ENCODE measurements at places on chromosomes 2 and 18. TPM values are rescaled to one million over a fixed set of nuclear protein-coding genes. Genes with fewer than 3 reads are reported as not detected.
A peak's percentile ranks its signal among the peaks of the same experiment; 100 is the strongest.

KCNG2 gene
- total RNA-seq, result not detected

DNA sequence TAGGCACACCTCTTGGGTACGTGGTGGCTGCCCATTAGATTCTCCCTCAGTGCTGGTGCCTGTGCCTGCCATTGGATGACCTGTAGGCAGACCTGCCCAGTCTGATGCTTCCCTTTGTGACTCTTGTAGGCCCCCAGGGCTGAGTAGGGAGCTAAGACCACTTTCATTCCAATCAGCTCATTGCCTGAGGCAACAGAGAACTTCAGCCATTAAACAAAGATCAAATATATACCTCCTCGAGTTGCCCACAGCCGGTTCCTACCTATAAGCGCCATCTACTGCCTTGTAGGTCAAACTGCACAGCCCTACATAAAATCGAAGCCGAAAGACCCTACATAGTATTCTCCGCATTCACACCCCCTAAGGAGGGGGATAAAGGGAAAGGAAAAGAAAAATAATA is 184.6 kb downstream of the ETAA1 start:
- H3K36me3 ChIP-seq, result no peaks in the 10 kb centered on the region
- H3K27ac ChIP-seq, result no peak overlapping the region
- no peak for DNase-seq
- H3K4me1 ChIP-seq, result no peaks in the 10 kb centered on the region

DNA sequence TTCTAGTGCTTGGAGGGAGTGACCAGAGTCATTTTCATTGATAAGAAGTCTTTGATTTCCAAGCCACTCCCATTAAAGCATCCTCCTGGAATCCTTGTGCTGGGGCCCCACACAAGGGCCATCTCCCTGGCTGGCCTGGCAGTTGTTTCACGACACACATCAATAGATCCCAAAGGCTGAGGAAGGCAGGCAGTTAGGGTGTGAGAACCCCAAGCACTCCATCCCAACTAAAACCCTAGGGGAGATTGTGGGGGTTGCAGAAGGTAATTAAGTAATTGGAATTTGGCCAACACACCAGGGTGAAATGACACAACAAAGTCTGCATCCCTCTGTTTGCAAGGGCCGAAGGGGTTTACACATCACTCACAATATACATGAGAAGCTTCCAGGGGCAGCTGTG is 578.1 kb upstream of the SYT4 start:
- DNase-seq, result no peak
- no peak overlapping the region for H3K4me3 ChIP-seq
- H3K4me1 ChIP-seq, result no peaks in the 10 kb centered on the region
- no peaks in the 10 kb centered on the region for H3K27me3 ChIP-seq
- no peak overlapping the region for H3K27ac ChIP-seq

GRCh38 chr2:52345082-52345481 is 1313.2 kb upstream of the NRXN1 start:
- DNase-seq, result no peak
- H3K27ac ChIP-seq, result no peak overlapping the region
- no peaks in the 10 kb centered on the region for H3K4me1 ChIP-seq

- peaks cover 5% of the 10 kb centered on the region for H3K4me1 ChIP-seq
- no peaks in the 10 kb centered on the region for H3K27me3 ChIP-seq
- H3K4me3 ChIP-seq, result peak within 1 kb of the TSS; percentile 28
- no peak for DNase-seq
- peak within 1 kb of the TSS; percentile 44 for H3K27ac ChIP-seq
These were observed at the start of gene CYTIP for GRCh38 chr2:157443795-157444640. Gene CYTIP, minus strand, starts transcription at chr2:157444089. Its CDS starts 69 bp downstream, at chr2:157444020.

GRCh38 chr18:8176554-8176953 is 432.7 kb upstream of the RAB12 start:
- H3K27me3 ChIP-seq, result no peaks in the 10 kb centered on the region
- no peak overlapping the region for H3K4me3 ChIP-seq
- H3K27ac ChIP-seq, result no peak overlapping the region

DNA sequence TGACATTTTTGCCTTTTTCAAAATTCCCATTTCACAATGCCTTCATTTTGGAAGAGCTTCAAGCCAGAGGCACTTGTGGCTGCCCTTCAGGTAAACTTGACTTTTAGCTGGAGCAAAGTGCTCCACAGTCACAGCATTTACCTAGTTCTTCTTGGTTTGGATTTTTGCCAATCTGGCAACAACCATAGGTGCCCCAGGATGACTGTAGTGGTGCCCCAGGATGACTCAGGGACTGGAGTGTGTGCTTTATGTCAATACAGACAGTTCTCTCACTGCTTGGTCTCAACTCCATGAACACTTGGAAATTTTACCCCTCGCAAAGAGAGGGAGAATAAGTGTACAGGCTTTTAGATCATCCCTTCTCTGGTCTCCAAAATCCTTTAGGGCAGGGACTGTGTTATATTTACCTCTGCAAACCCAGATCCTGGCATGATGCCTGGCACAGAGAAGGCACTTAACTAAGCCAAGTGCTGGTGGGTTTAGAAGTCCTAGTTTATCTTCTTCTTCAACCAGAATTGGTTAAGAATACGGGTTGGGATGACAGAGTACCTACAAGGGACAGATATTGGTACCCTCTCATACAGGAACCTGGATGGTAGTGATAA is 15.3 kb upstream of the PTPN4 start:
- no peak overlapping the region for H3K4me3 ChIP-seq
- no peaks in the 10 kb centered on the region for H3K27me3 ChIP-seq
- no peak for DNase-seq
- no peak overlapping the region for H3K27ac ChIP-seq
- H3K4me1 ChIP-seq, result peaks cover 6% of the 10 kb centered on the region
- H3K36me3 ChIP-seq, result no peaks in the 10 kb centered on the region

GRCh38 chr2:105519516-105519915 is 120.7 kb upstream of the FHL2 start:
- no peak for DNase-seq
- H3K27me3 ChIP-seq, result no peaks in the 10 kb centered on the region
- H3K36me3 ChIP-seq, result no peaks in the 10 kb centered on the region
- H3K4me1 ChIP-seq, result peaks cover 15% of the 10 kb centered on the region
- no peak overlapping the region for H3K4me3 ChIP-seq

DNA sequence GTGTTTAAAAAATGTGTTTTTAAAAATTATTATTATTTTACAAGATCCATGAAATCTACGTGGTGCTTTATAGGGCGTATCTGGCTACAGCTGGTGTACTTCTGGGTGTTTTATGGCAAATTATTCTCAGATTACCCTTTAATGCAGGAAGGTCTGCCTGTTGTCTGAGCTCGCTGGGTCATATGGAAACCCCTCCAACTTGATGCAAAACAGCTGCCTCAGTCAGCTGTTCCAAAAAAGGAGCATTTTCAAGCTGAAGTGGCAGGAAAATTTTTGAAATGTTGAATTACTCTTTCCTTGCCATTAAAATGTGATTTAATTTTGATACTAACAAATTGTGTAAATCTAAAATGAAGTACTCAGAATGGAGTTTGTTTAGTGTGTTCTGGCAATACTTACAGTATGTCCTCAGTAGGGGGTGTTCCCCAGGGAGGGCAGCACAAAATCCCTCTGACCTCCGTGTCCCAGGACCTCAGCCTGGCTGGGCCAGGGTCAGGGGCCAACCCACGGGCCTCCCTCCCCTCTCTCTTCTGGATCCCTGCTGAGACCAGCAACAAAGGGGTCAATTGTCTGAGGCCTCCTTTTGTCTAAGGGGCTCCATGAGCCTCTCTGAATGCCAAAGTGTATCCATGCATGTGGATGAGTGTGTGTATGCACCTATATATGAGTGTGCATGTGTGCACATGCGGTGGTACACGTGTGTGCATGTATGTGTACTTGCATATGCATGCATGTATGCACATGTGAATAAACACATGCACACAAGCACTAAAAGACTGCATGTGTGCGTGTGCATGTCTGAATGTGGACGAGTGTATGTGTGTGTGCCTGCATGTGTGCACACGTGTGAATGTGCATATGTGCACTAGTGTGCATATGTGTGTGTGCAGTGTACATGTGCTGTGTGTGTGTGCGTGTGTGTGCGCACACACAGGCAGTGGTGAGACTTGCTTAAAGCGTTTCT is 105.4 kb downstream of the ACOXL start:
- H3K27ac ChIP-seq, result no peak overlapping the region
- H3K36me3 ChIP-seq, result no peaks in the 10 kb centered on the region
- no peaks in the 10 kb centered on the region for H3K4me1 ChIP-seq
- peaks cover 3% of the 10 kb centered on the region for H3K27me3 ChIP-seq

DNA sequence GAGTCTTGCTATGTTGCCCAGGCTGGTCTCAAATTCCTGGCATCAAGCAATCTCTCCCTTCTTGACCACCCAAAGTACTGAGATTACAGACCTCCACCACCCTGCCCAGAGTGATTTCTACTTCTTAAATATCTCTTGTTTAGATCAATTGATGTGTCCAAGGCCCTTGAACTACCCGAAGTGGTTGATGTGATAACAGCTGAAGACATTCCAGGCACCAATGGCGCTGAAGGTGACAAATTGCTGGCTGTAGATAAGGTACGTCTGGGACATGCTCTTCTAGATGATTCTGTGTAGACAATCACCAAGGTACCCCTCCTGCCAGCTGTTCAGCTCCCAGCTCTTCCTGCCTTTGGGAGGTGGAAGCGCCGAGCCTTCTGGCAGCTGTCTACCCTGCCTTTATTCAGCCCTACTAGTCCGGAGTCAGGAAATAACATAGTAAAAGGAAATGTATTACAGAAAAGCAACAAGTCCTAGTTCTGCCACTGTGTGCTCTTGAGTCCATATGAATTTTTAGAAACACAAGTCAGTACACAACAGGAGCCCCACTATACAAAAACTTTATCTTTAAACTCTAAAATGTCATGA is 61.3 kb upstream of the BZW1 start:
- no peak for DNase-seq
- no peaks in the 10 kb centered on the region for H3K36me3 ChIP-seq
- no peak overlapping the region for H3K27ac ChIP-seq
- H3K4me3 ChIP-seq, result no peak overlapping the region
- no peaks in the 10 kb centered on the region for H3K27me3 ChIP-seq
